ENCODE measurements at places on chromosomes 3 and 15.

GRCh38 chr3:29642393-29643033 is 361.6 kb downstream of the RBMS3 start:
- no peak for DNase-seq

DNA sequence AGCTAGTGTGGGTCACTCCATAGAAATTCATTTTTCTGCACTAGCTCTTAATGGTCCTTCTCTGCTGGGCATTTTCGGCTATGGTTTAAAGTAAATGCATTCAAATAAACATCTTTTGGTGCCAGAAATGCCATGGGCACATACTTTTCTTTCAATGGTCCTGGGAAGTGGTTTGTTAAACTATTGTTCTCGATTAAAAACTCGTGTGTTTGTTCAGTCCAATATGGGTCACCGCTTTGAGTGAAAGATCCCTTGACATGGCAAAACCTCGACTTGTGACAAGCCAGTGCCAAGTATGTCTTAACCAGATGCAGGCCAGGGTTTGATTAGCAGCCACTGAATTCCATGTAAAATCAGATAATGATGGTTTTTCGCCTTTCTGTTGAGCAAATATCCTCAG is 331.9 kb upstream of the WNT5A start:
- DNase-seq: no peak

DNA sequence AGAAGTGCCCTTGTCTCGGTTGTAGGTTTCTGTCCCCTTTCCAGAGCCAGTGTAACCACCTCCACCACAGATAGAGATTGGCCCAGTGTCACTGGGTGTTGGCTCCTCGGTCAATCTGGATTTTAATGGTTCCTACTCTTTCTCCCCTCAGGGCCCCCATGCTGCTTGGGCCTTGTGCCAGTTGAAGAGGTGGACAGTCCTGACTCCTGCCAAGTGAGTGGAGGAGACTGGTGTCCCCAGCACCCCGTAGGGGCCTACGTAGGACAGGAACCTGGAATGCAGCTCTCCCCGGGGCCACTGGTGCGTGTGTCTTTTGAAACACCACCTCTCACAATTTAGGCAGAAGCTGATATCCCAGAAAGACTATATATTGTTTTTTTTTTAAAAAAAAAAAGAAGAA is 75.2 kb downstream of the BOC start:
- DNase-seq: no peak

DNA sequence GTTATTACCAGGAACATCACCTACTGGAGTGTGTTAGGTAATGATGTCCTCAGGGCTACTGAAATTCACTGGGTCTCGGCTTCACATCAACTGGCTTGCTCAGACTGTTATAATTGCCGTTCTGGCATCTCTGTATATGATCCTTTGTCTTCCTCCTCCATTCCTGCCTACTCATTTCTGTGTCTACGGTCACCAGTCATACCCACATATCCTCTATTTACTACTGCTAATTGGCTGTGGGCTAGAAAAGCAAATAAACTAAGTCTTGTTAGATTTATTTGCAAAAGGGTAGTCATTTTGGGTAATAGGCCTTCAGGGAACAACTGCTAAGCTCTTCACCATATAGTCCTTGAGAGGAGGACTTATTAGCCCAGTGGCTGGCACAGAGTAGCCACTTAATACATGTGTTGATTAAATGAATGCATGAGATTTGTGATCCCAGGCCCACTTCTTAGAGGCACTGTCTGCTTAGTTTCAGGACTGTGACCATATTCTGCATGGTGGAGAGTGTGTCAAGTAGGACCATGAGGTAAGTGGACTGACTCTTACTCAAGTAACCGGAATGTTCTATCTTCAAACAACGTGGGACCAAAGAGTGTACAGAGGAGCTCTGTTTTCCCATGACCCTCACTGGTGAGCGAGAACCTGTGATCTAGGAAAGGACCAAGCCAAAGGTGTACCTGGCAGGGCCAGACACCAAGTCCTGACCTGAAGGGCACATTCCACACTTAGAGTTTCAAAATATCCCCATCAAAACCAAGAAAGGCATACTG is 13.2 kb downstream of the ZDHHC3 start:
- DNase-seq: no peak
